Activated CD4-positive, alpha-beta T cell treated with anti-CD3 and anti-CD28 coated beads for 48 hours (primary cell): ENCODE measurements at places on chromosomes 11 and 22.

DNA sequence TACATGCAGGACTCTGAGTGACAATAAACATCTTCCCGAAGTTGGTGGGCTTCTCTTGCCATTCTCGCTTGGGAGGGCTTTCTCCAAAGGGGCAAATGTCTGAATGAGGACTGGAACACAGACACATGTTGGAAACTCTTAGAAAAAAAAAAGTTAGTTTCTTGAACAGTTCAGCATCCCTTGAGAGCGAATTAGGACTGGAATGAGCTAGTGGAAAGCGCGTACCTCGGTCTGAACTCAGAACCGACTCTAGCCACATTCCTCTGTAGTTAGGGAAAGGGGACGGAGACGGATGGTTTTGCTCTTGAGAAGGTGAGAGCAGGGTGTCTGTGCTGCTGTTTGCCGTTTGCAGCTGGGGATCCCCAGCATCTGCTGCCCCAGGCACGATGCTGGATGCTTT, 517.3 kb downstream of the TBC1D22A start:
- DNase-seq: no peak

GRCh38 chr11:7546324-7546791, 32.6 kb downstream of the PPFIBP2 start:
- DNase-seq: no peak

GRCh38 chr11:34345991-34346480, 11.8 kb downstream of the ABTB2 start:
- no peak for DNase-seq

DNA sequence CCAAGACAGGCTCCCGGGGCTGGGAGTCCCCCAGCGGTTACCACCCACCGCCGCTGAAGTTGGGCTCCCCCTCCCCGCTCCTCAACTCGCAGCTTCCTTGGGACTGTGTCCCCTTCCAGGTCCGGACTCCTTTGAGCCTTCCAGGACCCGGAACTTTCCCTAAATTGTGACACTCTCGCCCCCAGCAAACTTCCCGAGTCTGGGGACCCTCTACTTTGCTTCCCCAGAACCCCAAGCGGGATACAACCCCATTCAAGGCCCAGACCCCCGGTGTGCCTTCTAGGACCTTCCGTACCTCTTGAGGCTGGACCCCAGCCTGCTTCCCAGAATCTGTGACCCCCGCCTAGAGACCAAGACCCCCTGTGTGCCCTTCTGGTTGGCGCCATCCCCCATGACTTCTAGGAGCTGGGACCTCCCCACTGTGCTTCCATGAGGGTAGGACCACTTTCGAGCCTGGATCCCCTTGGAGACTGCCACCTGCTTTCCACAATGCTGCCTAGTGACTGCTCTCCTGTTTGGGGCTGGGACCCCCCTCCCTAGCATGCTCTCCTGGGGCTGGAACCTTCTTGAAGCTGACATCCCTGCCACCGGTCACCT, 587 bp downstream of the MYRF start:
- no peak for DNase-seq

DNA sequence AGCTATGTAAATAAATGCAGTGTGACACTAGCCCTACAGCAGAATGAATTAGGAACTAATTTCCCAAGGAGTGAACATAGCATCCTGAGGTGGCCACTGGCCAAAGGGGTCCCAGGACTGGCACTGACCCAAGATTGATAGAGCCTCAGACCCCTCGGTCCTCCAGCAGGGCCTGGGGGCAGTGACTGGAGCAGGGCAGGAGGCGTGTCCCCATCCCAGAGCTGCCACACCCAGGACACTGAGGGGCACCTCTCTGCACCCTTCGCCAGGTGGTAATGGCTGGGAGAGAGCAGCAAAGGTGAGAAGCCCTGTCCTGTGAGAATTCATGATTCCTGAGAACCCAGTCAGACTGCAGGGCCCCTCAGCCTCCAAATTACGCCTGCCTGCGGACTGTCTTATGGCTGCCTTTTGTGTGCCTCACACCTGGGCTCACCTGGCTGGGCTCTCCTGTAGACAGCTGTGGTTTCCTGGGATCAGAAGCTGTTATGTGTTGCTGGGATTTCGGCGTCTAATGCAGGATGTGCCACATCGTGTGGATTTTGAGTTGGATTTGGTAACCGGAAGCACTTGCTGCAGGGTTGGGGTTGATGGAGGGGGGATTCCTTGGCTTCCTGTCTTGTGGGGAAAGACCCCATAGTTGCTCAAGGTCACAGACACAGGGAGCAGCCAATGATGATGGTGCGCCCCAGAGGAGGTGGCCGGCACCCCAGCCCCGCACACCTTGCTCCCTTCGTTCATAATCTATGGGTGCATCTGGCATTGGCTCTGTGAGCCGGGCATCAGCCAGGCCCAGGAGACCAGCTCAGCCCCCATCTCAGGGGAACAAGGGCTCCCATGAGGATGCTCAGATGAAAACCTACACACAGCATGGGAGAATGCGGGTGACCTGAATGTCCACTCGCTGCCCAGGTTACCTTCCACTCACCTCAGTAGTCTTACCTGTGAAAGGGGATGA, 582.9 kb downstream of the BRD1 start:
- DNase-seq: no peak

GRCh38 chr11:9126636-9127035, 35.2 kb upstream of the SCUBE2 start:
- DNase-seq: no peak

GRCh38 chr11:17384002-17384511, 4.4 kb downstream of the KCNJ11 start:
- peak; percentile 84 for DNase-seq
